ENCODE measurements at places on chromosomes 16 and 17. TPM values are rescaled to one million over a fixed set of nuclear protein-coding genes. Genes with fewer than 3 reads are reported as not detected.

The PNMT gene
- 2.0 TPM for total RNA-seq

The CRYM gene
- 99.8 TPM for total RNA-seq

The RNF43 gene
- 0.49 TPM for total RNA-seq

The ACE gene
- 4.4 TPM for total RNA-seq

The IRX5 gene
- not detected for total RNA-seq

The ADAP2 gene
- total RNA-seq = 3.4 TPM

The CUEDC1 gene
- total RNA-seq = 9.1 TPM

The PRCD gene
- 2.0 TPM for total RNA-seq

The FAM20A gene
- total RNA-seq = 4.7 TPM

The LRRC75A gene
- total RNA-seq = 4.7 TPM

The CHD9NB gene
- total RNA-seq = 0.25 TPM
